ENCODE measurements at places on chromosomes 11 and 22.

GRCh38 chr11:77421041-77421723, 52.7 kb downstream of the PAK1 start:
- no peak for DNase-seq

- no peak for DNase-seq
Measured at GRCh38 chr11:73160005-73160760, 18.1 kb upstream of the FCHSD2 start.

- DNase-seq: no peak
Measured at GRCh38 chr11:122778148-122778547, 60.2 kb upstream of the CRTAM start.

GRCh38 chr11:87465716-87466115, 428.0 kb downstream of the TMEM135 start:
- no peak for DNase-seq

DNA sequence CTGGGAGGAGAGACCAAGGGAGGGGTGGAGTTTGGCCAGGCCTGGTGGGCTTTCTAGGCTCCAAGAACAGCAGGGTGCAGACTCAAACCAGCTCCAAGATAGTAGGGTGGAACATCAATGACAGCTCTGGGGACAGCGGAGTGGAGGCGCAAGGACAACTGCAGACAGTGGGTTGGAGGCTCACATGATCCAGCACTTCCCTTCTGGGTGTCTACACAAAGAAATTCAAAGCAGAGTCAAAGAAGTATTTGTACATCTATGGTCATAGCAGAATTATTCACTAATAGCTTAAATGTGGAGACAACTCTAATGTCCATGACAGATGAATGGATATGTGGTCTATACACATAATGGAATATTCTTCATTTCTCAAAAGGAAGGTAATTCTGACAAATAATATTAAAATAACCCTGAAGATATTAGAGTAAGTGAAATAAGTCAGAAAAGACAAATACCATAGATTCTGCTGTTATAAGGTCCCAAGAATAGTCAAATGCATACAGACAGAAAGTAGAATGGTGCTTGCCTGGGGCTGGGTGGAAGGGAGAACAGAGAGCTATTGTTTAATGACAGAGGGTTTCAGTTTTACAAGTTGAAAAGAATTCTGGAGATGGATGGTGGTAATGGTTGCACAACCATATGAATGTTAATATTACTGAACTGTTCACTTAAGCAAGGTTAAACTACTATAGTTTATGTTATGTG, 5.5 kb upstream of the GAB4 start:
- no peak for DNase-seq

DNA sequence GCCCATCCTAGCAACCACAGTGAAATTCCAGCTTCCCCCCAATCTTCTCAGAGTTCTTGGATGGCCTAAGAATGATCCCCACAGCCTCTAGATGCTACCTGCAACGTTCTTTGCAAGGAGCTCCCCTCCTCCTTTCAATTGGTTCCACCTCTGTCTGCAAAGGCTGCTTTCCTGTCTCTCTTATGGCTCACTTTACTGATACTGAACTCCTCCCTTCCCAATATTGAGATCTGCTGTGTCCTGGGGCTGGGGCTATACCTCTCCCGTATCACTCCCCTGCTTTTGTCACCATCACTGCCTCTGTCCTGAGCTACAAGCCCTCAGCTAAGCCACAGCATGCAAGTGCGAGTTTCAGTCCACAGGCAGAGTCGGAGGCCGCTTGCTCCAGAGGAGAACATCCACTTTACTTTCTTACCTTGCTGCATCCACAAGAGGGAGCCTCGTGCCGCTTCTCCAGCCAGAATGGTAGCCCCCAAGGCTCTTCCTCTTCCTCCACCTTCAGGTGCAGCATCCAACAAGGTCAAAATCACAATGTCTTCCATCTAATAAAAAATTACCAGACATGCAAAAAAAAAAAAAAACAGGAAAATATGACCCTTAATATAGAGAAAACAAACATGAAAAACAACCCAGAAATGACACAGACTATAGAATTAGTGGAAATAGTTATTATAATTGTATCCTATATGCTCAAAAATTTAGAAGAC, 48.6 kb upstream of the TMEM45B start:
- no peak for DNase-seq
